ENCODE measurements at places on chromosomes 3 and 15.

DNA sequence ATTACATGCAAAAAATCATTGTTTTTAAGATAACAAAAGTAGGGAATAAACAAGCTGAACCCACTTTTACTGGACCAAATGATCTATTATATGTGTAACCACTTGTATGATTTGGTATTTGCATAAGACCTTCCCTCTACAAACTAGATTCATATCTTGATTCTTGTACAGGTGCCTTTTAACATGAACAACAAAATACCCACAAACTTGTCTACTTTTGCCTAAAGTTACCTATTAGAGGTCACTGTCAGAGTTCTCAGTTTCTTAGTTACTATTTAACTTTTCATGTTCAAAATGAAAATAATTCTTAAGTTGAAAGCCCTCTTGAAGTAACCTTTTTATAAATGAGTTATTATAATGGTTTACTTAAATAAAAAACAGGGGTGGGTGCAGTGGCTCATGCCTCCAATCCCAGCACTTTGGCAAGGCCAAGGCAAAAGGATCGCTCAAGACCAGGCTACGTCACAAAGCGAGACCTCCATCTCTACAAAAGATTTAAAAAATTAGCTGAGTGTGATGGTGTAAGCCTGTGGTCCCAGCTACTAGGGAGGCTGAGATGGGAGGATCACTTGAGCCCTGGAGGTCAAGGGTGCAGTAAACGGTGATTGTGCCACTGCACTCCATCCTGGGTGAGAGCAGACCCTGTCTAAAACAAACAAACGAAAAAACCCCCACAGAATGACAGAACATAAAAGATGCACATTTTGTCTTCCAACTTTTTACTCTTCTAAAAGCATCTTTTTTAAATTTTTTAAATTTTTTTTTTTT lies 16.0 kb downstream of the ACTR8 start:
- no peak for DNase-seq

DNA sequence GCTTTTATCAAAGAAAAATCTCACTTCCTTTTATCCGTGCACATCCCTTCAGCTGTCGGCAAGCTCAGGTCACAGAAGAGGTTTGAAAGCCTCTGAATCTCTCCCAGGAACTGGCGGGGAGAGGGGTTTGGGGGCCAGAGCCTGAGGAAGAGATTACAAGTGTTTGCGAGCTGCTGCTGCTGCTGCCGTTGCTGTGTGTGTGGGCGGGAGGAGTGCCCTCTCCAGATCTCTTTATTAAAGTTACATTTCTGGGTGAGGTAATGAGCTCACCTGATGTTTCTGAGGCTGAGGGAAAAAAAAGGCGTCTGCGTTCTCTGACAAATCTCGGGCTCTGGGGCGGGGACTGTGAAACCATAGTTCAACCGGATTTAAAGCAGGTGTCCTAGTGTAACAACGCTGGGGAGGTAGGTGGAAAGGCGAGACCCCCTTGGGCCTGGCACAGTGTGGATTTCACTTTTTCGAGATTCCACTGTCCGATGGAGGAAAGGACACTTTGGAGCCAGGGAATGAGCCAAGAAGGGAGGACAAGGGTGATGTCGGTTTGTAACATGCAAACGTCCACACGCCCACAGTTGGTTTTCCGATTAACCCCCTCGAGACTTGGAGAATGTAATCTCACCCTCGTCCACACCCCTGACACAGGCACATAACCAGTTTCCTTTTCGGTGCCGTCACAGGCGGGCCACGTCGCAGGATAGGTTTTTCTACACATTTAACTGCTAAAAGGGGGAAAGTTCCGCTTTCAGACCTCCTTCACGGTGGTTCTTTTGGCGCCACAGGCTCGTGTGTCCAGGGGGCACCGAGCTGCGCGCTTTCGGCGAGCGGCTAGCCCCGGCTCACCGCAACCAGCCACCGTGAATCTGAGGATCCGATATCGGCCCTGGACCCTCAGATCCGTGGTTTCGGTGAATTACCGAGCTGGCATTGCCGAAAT lies 2.1 kb downstream of the ALCAM start:
- peak; percentile 87 for DNase-seq

GRCh38 chr15:43441316-43441715 lies 51.6 kb downstream of the TP53BP1 start:
- DNase-seq, result peak; percentile 75

DNA sequence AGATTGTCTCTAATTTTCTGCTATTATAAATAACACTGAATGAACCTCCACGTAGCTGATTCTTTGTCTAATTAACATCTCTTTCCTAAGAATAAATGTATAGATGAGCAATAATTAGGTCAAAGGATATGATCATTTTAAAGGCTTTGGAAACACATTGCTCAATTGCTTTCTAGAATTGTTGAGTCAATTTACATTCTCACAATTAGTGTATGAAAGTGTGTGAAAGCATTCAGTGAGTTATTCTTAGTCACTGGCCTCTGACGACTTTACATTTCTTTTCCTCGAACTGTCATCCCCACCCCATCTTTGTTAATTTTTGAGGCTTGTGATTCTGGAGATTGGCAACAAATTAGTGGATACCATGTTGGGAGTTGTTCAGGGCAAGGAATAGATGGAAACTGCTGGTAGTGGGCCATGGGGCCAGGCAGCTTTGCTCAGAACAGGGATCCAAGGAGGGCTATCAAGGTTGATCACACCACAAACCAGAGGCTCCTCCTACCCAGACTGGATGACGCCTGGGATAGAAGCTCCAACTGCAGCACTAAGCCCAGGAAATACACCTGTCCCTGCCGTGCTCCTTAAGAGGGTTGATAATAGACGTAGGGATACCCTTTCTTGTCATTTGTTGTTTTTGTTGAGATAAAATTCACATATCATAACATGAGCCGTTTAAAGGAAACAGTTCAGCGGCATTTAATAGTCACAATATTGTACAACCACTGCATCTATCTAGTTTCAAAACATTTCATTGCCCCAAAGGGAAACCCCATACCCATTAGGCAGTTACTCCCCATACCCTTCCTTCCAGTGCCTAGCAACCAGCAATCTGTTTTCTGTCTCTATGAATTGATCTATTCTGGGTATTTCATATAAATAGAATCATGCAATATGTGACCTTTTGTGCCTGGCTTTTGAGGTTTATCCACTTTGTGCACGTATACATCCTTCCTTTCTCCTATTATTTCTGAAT lies 27.9 kb downstream of the EIF1B start:
- peak; percentile 77 for DNase-seq

DNA sequence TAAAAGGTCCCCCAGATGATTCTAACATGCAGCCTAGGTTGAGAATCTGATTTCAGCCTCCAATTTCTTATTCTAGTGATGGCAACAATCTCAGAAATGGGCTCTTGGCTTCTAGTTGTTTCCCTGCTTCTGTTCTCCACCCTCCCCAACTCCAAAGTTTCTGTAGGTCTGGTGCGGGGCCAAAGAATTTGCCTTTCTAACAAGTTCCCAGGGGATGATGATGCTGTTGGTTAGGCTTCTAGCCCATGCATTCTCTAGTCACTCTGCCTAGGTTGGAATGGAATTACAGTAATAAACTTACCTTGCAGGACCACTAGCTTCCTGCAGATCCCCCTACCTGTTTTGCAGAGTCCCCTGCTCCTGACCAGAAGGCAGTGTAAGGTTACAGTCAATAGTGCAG lies 103.2 kb upstream of the PPP2R3A start:
- no peak for DNase-seq

DNA sequence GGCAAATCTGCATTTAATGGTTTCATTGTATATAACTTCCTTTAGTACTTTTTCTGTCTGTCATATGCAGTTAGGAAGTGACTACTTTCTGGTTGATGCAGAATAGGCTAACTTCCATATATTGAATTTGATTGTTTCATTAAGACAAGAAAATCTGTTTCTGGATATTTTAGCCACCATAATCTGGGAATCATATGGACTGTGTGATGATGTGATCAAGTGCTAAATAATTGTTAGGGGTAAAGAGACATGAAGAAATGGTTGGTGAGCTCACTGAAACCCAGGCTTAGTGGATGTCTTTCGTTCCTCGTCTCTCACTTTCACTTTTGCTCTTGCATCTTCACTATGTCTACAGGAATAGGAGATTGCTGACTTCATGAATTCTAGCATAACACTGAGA lies 3.5 kb upstream of the MNS1 start:
- peak; percentile 53 for DNase-seq

- DNase-seq, result no peak
Measured at GRCh38 chr15:66941108-66941711, 124.2 kb upstream of the SMAD3 start.
